ENCODE measurements at places on chromosomes 5 and 9. TPM values are rescaled to one million over a fixed set of nuclear protein-coding genes. Genes with fewer than 3 reads are reported as not detected.

GRCh38 chr5:73352649-73353230 lies 95.8 kb downstream of the FOXD1 start:
- no peaks in the 10 kb centered on the region for H3K36me3 ChIP-seq
- peaks cover 7% of the 10 kb centered on the region for H3K27me3 ChIP-seq
- H3K4me1 ChIP-seq, result no peaks in the 10 kb centered on the region
- DNase-seq, result no peak
- H3K27ac ChIP-seq, result no peak overlapping the region

DNA sequence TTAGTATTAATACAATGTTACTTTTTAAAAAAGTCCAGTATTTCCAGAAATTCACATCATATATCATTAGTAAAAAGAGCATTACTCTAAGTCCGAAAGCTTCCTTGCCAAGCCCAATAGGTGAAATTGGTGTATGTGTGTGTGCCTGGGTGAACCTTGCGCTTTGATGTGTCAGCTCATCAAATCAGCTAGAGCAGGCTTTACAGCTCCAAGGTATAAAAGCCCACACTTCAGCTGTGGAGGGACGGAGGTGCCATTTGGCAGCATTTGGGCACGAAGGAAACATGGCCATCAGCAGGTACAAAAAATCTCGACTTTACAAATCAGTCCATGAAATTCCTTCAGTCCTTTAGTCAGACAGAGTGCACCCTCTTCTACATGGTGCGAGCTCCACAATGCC lies 76.5 kb upstream of the IL7R start:
- no peaks in the 10 kb centered on the region for H3K27me3 ChIP-seq
- H3K4me1 ChIP-seq, result no peaks in the 10 kb centered on the region
- no peak overlapping the region for H3K27ac ChIP-seq
- no peak overlapping the region for H3K4me3 ChIP-seq
- no peak for DNase-seq
- H3K36me3 ChIP-seq, result no peaks in the 10 kb centered on the region

- H3K4me1 ChIP-seq, result no peaks in the 10 kb centered on the region
- no peak overlapping the region for H3K27ac ChIP-seq
- H3K4me3 ChIP-seq, result no peak overlapping the region
- DNase-seq, result no peak
- H3K27me3 ChIP-seq, result no peaks in the 10 kb centered on the region
These were observed 283.1 kb downstream of the SMARCA2 start for GRCh38 chr9:2298217-2298616.

- no peak overlapping the region for H3K27ac ChIP-seq
- no peak overlapping the region for H3K4me3 ChIP-seq
- no peaks in the 10 kb centered on the region for H3K27me3 ChIP-seq
- no peaks in the 10 kb centered on the region for H3K36me3 ChIP-seq
These were observed 127.8 kb downstream of the GABBR2 start for GRCh38 chr9:98580956-98581355.

GRCh38 chr9:105539452-105539851 lies 18.5 kb upstream of the FKTN start:
- no peak overlapping the region for H3K4me3 ChIP-seq
- no peak for DNase-seq

GRCh38 chr5:17216974-17217492 lies 398 bp upstream of the BASP1 start:
- H3K27me3 ChIP-seq, result no peaks in the 10 kb centered on the region
- H3K27ac ChIP-seq, result no peak overlapping the region
- DNase-seq, result no peak

DNA sequence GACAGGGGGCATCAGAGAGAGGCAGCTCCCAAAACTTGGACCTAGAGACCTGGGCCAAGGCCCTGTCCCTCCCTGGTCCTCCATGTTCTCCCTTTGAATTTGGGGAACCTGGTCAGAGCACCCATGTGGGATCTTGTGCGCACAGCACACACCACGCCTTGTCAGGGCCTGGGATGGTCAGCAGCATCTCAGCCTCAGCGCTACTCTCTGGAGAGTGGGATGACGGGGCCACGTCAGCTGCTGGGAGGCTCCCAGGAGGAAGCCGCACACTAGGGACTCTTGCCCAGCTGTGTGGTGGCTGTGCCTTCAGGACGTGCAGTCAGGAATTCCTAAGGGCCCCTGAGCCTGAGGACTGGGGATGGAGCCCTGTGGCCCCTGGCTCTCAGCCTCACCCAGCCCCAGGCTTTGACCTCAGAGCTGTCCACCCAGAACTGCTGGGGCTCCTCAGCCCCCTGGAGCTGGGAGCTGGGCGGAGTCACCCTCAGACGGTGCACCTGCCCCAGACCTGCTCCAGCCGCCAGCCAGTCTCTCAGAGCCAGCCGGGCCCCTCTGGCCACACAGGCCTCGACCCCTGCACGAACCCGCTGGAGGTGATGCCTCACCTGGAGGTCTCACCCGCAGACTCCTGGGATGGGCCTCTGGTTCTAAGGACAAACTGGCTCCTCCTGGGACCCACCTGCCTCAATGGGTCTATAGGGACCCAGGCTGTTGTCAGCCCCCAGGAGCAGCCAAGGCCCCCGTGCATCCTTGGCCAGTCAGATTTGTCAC lies 38.3 kb upstream of the EGFL7 start:
- no peak overlapping the region for H3K4me3 ChIP-seq
- no peaks in the 10 kb centered on the region for H3K27me3 ChIP-seq
- H3K27ac ChIP-seq, result no peak overlapping the region
- H3K4me1 ChIP-seq, result peaks cover 17% of the 10 kb centered on the region
- no peak for DNase-seq

GRCh38 chr9:35892051-35892450 lies 14.0 kb upstream of the HRCT1 start:
- H3K27me3 ChIP-seq, result peaks cover 11% of the 10 kb centered on the region
- no peaks in the 10 kb centered on the region for H3K36me3 ChIP-seq
- no peak overlapping the region for H3K4me3 ChIP-seq
- H3K4me1 ChIP-seq, result no peaks in the 10 kb centered on the region
- H3K27ac ChIP-seq, result no peak overlapping the region

GRCh38 chr5:9347541-9348295 lies 198.2 kb downstream of the SEMA5A start:
- no peak overlapping the region for H3K4me3 ChIP-seq
- H3K4me1 ChIP-seq, result no peaks in the 10 kb centered on the region
- no peaks in the 10 kb centered on the region for H3K36me3 ChIP-seq
- no peak overlapping the region for H3K27ac ChIP-seq
- no peak for DNase-seq
- H3K27me3 ChIP-seq, result no peaks in the 10 kb centered on the region

The FBXL17 gene
- 18.9 TPM for total RNA-seq

The PCDHB12 gene
- 1.6 TPM for total RNA-seq

The TCERG1 gene
- 14.9 TPM for total RNA-seq

The OR1J2 gene
- total RNA-seq, result not detected

The PITX1 gene
- 4.1 TPM for total RNA-seq

Data from adrenal gland (tissue), 19 donors.